ENCODE measurements at places on chromosomes 4 and X. TPM values are rescaled to one million over a fixed set of nuclear protein-coding genes. Genes with fewer than 3 reads are reported as not detected.

SPOCK3 gene
- total RNA-seq: 82.1 TPM

MAGEC2 gene
- total RNA-seq: 2.3 TPM

DMD gene
- 80.7 TPM for total RNA-seq

DNA sequence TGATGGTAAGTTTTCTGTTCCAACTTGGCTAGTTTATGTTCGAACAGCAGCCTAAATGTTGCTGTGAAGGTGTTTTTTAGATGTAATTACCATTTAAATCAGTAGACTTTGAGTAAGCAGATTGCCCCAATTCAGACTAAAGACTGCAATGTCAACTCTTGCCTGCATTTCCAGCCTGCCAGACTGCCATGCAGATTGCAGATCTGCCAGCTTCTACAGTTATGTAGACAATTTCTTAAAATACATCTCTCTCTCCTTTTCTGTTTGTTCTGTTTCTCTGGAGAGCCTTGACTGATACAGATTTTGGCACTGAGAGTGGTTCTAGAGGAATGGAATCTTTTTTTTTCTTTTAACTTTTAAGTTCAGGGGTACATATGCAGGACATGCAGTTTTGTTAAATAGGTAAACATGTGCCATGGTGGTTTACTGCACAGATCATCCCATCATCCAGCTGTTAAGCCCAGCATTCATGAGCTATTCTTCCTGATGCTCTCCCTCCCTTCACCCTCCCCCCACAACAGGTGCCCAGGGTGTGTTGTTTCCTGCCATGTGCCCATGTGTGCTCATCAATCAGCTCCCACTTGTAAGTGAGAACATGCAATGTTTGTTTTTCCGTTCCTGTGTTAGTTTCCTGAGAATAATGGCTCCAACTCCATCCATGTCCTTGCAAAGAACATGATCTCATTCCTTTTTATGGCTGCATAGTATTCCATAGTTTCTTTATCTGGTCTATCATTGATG lies 227.8 kb downstream of the CPE start:
- DNase-seq: peak; percentile 83

GRCh38 chrX:150566734-150567182 lies 1.7 kb upstream of the MTM1 start:
- peak; percentile 78 for DNase-seq

DNA sequence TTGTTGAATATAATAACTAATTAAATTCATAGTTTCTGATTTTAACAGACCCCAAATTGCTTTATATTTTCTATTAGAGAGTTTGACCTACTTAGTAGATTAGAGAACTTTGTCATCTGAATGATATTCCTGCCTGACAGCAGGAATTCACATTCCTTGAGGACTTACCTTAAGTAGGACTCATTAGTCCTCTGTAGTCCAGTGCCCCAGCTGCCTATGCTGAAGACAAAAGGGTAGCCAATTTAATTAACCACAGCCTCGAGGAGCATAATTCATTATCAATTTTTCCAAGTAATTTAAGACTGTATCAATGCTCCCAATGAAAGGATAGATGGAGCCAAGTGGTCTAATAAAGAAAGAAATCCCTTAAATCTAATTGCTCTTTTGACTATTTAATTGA lies 1405.0 kb upstream of the IGFBP7 start:
- no peak for DNase-seq

GRCh38 chr4:171714791-171715454 lies 98.3 kb upstream of the GALNTL6 start:
- DNase-seq: no peak

DNA sequence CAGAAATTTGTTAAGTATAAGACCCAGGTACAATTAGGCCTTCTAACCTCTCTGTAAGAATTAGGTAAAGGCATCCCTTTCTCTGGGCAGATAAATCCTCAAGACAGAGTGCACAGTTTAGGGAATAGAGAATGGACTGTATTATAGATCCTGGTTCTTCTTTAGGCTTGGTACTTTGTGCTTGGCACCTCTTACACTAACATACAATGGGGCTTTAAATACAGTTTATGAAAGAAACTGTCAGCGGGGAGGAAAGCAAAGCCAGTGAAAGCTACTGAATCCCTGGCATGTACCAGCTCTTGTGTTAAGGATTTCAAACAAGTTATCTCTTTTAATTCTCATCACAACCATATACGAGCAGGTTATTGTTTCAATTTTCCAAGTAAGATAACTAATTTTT lies 1350.0 kb downstream of the ADGRL3 start:
- no peak for DNase-seq

- no peak for DNase-seq
Measured at GRCh38 chr4:124478470-124478869, 234.1 kb downstream of the ANKRD50 start.

DNA sequence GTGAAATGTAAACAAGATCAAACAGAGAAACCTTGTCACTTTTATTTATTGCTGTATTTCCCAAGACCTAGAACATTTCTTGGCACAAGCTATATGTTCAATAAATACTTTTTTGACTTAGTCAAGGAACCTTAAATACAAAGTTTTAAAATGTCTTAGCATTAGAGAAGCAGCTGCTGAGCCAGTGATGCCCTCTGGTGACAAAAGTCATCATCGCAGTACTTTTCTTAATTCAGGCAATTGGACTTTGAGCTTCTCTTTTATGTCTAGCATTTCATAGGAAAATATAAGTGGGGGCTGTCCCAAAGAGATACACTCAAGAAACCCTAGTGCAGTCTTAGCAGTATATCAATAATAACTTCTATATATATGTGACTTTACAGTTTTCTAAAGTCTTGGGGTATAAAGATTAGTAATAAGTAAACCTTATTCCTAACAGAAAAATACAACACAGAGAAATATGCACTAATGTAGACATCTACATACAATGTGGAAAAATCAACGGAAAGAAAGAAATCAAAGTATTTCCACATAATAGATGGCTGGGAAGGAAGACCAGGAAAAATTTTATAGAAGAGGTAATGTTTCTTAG lies 118.4 kb downstream of the DTHD1 start:
- DNase-seq: peak; percentile 48

All from SJCRH30 (cell line).